ENCODE measurements at places on chromosomes 3 and 15.

DNA sequence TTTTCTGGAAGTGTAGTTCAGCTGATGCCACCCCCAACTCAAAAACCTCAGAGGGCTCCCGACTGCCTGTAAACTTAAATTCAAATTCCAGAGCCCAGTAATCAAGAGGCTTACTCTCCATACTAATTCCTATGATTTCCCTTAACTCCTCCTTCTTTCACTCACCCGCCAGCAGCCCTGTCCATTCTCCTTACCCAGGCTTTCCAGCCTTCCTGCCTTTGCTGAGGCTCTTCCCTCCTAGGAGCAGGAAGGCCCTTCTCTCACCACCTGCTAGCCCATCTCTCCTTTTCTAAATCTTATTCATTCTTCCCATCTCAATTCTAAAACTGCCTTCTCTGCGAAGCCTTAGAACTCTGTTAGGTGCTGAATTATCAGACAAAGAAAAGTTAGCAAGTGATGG, 30.4 kb downstream of the RORA start:
- DNase-seq: no peak

DNA sequence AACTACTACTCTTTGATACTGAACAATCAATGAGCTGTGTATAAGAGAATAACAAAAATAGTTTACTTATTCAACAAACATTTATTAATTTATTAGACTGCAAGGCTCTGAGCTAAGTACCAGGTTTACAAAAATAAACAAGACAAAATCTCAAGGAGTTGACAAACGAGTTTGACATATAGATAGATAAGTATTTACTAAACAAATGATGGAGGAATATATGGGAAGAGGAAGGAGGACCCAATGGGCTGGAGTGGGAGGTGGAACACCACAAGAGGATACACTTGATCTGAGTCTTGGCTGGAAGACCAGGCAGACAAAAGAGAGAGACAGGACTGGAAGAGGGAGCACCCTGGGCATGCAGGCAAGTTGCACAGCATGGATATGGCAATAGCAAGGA, 47.5 kb upstream of the FSIP1 start:
- DNase-seq: no peak

- no peak for DNase-seq
These were observed 256.0 kb upstream of the CBLB start for GRCh38 chr3:106124818-106125217.

DNA sequence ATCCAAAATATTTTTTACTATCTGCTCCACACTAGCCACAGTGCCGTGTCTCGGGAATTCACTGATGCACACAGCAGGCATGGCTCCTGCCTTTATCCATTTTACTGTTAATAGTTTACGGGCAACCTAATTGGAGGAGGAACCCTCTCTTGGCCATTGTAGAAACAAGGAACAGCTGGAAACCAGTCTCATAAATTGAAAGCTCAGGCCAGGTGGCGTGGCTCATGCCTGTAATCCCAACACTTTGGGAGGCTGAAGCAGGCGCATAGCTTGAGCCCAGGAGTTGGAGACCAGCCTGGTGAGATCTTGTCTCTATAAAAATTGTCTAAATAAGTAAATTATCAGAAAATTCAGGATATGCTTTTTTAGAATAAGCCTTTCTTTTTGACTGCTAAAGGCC, 39.0 kb downstream of the IL5RA start:
- DNase-seq: no peak

- no peak for DNase-seq
These were observed 53.5 kb downstream of the TLE3 start for GRCh38 chr15:70044168-70044567.

GRCh38 chr3:150975086-150975991, 2.8 kb upstream of the CLRN1 start:
- DNase-seq: no peak

GRCh38 chr15:81256916-81257315, 60.2 kb downstream of the IL16 start:
- DNase-seq: peak; percentile 33

DNA sequence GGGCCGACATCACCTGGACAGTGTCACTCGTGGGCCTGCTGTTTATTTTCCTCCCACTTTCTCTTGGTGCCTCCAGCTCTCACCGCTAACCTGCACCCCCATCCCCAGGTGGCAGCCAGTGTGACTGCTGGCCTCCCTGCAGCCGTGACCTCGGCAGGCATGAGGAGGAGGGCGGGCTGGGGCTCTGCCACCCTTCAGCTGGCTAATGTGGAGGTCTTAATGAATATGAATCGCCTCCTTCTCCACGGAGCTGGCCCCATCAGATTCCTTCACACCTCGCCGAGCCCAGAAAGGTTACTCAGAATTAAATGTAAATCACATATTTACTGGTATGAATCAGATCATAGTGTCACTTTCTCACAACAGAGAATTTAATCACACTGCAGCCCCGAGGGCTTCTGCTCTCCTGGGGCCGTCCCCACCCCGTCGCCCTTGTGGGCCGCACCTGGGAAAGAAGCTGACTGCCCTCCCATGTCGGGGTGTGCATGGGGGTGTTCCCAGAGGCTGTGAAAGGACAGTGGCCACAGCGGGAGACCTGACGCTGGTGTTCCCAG, 171.1 kb upstream of the TLE3 start:
- DNase-seq: no peak

DNA sequence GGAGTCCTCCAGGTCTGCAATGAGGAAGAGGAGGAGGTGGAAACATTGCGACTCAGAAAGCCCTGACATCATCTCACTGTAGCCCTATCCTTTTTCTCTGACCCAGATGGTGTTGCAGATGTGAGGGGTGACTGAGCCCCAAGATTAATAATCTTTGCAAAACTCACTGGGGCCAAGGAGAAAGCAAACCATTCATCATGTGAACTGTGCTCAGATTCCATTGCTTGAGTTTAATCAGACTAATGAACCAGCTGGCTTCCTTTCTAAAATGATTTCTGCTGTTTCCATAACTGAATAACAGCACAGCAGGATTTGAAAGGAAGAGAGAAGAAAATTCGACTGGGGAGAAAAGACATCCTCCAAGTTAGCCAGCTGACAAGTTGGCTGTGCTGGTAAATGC, 13.4 kb upstream of the DGKG start:
- no peak for DNase-seq

- DNase-seq: peak; percentile 61
These were observed 191.3 kb downstream of the ADAMTSL3 start for GRCh38 chr15:83845230-83845629.

- no peak for DNase-seq
These were observed 156.4 kb upstream of the PPP2R3A start for GRCh38 chr3:135809021-135809634.

GRCh38 chr15:52464478-52464877, 64.2 kb downstream of the MYO5A start:
- no peak for DNase-seq
